NAMALWA (cell line): ENCODE measurements at places on chromosomes 1 and 21.
A peak's percentile ranks its signal among the peaks of the same experiment; 100 is the strongest.

DNA sequence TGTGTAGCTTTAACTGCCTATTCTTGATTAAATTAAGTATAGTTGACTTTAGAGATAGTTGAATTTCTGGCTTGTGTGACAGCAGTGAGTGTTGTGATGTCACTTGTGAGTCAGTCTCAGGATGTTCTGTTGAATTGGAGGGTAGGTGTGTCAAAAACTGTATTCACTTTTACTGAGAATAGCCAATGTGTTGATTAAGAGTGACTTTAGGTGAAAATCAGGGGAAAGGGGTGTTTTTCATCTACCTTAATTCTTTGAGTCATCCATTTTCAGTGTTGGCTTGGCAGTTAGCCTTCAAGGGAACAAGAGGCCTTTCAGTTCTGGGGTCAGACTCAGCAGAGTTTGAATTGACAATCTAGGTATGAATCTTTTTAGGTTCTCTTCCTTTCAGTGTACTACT is 75.9 kb downstream of the CDC14A start:
- DNase-seq = no peak

- DNase-seq = no peak
These were observed 62.2 kb downstream of the CAPZB start for GRCh38 chr1:19423130-19423529.

DNA sequence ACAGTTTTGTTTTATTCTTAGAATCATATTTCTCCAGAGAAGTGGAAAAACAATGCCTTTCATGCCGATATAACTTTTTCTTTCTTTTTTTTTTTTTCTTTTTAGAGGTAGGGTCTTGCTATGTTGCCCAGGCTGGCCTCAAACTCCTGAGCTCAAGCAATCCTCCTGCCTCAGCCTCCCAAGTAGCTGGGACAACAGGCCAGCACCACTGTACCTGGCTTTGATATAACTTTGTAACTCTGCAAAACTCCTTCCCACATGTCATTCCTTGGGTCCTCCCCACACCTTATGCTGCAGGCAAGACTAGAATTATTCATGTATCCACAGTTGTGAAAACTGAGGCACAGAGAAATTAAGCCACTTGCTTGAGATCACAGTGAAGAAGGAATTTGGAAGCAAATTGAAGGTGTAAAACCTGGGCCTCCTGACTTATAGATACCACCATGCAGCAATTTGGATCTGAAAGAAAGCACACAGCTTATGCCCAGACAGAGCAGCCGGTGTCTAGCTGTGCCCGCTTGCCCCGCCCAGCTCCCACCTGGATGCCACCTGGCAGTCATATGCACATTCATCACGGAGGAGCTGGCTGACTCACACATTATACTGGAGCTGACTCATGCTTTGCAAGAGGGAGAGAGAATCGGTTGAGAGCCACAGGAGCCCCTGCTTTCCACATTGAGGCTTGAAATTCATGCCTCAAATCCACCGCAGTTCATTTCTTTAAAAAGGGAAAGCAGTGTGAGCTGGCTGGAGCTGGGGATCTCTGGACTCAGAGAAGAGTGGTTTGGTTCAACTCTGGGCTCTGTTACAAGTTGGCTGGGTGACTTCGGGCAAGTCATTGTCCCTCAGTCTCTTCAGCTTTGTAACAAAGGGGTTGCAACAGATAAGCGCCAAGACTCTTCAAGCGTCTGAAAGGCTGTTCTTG is 8.3 kb upstream of the SLC2A1 start:
- DNase-seq = no peak

- no peak for DNase-seq
These were observed 71.0 kb downstream of the RD3 start for GRCh38 chr1:211420845-211421454.

DNA sequence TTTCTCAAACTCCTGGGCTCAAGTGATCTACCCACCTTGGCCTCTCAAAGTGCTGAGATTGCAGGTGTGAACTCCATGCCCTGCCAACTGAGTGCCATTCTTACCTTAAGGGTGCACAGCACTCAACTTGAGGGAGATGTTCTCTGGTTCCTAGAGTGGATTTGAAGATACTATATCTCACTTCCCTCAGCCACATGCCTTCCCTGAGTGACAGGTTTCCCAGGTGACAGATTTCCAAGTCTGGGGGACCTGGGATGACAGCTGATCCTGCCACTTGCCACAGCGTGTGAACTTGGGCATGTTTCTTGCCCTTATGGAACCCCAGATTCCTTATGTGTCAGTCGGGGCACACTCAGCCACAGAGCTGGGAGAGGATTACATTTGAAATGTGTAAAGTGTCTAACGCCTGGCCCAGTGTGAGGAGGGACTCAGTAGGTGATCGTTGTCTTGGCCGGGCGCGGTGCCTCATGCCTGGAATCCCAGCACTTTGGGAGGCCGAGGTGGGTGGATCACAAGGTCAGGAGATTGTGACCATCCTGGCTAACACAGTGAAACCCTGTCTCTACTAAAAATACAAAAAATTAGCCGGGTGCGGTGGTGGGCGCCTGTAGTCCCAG is 29.6 kb upstream of the BTG2 start:
- peak; percentile 3 for DNase-seq

DNA sequence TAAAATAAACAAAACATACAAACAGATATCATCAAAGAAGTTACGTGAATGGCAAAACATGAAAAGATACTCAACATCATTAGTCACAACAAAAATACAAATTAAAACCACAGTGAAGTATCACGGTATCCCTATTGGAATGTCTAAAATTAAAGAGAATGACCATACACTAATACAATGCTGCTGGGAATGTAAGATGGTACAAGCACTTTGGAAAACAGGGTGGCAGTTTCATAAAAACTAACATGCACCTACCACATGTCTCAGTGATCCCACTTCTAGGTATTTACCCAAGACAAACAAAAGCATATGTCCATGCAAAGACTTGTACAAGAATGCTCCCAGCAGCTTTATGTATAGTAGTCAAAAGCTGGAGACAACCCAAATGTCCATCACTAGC is 69.1 kb downstream of the HSF2BP start:
- DNase-seq = no peak
